T-helper 17 cell (primary cell): ENCODE measurements at places on chromosomes 7 and 10. TPM values are rescaled to one million over a fixed set of nuclear protein-coding genes. Genes with fewer than 3 reads are reported as not detected.

DNA sequence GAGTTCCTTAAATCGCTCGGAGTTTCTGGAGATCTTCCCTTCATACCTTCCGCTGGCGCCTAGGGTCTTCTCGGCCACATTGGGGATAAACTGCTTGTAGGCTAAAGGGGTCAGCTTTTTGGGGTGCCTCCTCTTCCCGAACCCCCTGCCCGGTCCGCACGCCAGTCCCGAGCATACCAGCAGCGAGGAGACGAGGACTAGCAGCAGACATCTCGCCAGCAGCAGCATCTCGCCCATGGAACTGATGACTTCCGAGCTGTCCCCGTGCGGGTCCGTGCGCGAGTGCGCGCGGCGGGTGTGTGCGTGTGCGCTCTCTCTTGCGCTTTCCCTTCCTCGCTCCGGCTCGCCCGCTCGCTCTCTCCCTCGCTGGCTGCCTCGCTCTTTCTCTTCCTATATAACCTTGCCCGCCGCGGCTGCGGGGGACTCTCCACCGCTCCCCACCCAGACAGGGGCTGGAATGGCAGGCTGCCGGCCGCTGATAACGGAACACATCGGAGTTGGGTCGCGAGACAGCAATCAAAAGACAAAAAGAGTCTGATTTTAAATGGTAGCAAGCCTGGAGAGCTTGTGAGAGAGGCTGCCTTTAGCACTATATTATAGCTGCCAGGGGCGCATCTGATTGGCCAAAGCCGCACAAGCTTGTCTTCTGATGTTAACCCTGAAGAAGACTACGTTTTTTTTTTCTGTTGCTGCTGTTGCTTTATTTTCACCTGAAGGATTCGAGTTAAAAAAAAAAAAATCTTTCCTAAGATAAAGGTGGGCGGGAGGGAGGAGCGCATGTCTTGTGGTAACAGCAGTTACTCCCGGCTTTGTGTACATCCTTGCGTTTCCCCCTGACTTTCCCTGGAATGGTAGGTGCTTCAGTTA is at the start of gene SHH:
TSS of gene SHH (minus strand) at position 569 of the 867 bp plus-strand sequence. CDS start at position 228, 341 bp downstream.
- no peak for DNase-seq

DNA sequence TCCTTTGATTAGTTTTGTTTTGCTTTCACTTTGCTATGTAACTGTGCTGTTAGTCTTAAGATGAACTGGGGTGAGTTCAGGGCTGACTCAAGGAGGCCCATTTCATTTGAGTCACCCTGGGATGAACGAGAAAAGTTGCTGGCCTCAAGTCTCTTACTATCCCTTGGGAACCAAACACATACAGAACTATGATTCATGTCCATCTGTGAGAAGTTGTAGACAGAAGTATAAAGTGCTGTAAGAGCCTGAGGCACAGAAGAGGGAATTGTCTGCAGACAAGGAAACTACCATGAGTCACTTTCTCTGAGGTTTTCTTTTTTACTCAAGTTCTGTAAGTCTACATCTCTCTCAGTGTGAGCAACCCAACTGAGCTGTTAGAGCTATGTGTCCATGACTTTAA is 179.8 kb upstream of the CSTF2T start:
- DNase-seq: no peak

- DNase-seq: no peak
Measured at GRCh38 chr7:150989456-150989855, 1.4 kb upstream of the NOS3 start.

DNA sequence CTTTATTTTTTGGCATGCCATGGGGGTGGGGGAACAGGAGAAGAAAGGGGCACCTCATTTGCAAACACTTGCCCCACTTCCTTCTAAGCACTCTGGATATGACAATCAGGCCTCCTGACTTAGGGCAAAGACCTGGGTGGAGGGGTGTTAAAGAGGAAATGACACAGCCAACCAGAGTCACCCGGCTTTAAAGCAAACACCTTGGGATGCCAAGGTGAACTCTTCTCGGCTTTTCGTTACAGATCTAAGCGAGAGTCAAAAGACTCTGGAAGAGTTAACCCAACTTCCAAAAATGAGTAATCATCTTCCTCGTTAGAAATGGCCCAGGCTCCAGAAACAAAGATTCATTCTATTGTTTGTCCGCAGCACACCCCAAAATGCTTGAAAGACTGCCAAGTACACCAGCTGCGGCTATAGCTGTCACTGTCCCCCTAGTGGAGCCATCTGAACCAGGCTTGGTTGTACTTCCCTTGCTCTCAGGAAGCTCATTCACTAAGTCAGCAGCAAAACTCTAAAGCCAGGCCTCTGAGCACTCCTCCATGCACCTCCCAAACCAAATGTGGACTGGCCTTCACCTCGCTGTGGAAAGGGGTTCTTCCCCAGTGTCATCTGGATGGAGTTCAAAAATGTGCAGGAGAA is 24.8 kb downstream of the FAM53B start:
- peak; percentile 55 for DNase-seq

DNA sequence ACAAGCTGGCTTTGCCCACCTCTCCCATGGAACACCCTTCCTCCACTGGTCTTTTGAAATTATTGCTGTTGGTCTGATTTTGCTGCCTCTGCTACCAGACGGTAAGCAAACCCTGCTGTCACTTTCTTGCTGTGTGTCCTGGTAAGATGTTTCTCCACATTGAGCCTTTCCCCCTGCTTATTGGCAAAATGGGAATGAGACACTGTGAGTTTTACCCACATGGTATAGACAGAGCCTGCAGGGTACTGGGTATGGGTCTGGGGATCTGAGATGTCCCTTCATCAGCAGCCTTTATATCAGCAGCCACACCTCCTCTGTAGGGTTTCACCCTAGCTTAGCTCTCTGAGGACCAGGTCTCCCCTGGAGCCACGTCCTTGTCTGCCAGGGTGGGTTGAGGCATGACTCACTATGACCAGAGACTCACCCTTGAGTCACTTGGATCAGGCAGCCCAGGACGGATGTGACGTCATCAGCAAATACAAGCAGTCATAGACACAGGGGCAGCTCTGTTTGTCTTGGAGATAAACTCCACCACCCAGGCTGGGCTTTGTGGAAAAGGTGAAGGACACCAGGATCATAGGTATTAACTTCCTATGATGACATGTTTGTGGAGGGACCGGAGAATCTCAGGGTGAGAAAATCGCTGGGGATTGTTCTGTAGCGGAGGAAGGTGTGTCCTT is 17.9 kb upstream of the BAIAP2L1 start:
- DNase-seq: no peak

- DNase-seq: no peak
Measured at GRCh38 chr10:95233377-95234034, 39.5 kb downstream of the ACSM6 start.

DNA sequence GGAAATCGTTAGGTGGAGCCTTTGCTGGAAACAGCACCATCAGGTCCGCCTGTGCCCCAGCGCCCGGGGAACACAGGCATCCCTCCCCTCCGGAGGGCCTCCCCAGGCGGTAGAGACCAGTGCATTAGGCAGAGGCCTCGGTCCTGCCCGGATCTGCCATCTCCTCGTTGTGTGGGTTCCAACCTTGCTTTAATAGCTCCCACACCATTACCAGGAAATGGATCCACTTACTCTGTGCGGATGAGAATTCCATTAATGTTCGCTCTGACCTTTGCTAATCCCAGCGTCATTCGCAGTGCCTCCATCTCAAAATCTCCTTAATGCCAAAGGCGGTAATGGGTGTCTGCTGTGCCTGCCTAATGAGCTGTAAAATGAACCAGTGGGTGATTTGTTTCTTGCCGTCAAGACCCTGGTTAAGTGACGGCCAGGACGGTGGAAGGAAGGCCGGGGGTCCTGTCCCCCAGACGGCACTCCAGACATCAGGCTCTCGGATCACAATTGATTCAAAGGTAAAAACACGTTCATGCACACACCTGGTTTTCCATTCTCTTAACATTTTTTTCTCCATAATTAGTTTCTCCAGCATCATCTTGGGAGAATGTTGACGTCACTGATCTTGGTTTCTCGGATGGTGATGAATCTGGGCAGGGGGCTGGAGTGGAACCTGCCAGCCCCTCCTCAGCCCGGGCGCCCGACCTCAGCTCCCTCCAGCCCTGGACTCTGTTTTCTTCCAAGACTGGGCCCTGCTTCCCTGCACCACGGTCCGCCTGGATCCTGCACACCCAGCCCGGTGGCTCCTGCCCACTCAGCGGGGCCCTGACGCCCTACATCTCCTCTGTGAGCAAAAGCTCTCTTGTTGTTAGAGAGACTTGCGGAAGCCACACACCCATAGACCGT is 22.8 kb upstream of the FAM20C start:
- no peak for DNase-seq

- no peak for DNase-seq
Measured at GRCh38 chr10:84193327-84193726, 1.0 kb upstream of the CDHR1 start.

DNA sequence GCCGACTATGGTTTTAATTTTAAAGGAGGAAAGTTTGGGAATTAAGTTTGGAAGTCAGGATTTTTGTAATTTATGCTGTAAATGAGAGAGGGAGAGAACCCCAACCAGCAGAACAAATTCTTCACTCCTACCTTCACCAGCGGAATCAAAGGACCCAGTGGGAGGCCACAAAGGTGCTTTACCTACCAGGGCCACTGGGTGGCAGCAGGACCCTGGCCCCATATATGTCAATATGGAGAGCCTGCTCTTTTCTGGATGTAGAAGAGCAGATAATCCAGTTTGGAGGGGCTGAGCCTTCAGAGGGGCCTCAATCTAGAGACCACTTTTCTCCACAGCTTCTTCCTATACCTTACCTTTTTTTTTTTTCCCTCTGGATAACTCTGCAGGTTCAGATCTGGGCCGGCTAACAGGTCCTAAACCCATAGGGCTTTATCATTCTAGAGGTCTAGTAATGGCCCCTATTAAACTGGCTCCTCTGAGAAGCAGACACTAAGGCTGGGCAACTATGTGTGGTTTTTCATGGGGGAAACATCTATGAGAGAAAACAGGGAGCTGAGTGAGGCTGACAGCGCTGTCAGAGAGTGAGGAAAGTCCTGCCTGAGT is 8.5 kb upstream of the SCD start:
- peak; percentile 51 for DNase-seq

DNA sequence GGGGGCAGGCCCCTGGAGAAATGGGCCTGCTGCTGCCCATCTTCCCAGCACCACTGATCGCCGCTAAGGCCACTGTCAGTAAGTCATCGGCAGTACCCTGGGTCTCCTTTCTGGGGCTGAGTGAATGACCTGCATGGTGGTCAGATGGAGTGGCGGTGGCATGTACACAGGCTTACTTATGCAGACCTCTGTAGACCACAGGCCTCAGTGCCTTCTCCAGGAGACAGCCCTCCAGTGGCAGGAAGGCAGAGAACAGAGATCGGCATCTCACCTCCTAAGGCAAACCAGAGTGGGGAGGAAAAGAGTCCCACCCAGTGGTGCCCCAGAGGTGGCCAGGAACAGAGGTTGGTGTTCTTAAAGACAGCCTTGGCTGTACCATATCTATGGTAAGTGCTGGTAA is 22.8 kb upstream of the LRRC4 start:
- DNase-seq: no peak

DNA sequence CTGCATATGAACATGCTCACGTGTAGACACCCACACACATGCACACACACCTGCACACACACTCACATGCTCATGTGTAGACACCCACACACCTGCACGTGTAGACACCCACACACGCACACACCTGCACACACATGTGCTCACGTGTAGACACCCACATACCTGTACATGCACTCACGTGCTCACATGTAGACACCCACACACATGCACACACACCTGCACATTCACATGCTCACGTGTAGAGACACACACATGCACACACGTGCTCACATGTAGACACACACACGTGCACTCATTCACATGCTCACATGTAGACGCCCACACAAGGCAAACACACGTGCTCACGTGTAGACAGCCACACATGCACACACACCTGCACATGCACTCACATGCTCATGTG is 275.8 kb downstream of the PTPRN2 start:
- no peak for DNase-seq

DNA sequence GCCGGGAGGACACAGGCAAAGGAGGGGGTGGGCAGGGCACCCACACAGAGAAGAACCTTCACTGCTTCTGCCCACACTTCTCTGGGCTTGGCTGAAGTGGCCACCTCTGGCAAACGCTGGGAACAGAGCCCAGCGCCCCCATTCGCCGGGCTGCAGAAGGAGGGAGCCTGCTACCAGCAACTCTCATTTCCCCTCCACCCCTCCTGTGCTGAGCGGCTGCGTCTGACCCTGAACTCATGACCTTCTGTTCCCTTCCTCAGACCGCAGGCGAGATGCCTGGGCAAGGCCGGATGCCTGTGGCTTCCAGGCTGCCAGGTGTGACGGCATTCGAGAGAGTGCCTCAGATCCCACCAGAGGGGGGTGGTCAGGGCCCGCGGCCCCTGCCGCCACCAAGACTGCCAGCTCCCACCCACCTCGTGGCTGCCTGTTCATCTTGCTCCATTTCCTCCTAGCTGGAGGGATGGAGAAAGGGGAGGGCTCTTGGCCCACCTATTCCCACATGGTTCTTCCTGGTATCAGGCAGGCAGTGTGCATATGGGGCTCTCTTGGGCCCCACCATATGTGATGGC is 19.8 kb downstream of the DNAJB12 start:
- DNase-seq: peak; percentile 83

DNA sequence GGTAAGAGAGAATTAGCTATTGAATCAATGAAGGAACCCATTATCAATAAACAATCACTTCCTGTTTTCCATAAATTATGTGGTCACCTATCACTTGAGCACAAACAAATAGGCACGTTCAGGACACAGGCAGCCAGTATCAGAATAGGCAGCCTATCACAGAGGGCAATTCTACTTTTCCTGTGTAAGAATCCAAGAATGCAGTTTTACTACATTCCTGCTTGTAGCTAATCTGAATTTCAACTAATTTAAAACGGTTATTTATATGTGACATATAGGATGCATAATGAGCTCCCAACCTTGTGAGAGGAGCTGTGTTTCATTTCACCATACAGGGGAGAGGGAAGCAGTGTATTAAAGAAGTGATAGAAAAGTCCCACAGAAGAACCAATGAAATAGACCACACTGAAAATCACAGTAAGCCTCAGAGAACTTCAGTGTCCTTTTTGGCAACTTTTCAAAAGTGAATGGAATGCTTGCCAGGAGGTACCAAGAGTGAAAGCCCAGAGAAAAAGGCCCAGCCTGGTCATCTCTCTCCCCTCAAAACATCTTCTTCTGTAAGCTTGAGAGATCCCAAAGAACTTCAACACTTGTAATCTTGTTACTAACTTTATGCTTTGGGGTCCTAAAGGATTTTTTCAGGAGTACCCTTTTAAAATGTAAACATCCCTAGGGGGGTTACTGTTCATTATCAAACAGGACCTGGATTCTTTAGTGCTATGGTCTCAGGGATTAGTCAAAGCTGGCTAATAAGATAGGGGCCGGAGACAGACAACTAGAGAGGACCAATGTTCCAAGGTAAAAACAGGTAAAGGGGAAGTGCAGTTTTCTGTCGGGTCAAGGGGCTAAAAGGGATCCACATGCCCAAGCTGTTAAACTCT is 1.3 kb downstream of the IMMP2L start:
- DNase-seq: no peak

- no peak for DNase-seq
Measured at GRCh38 chr7:7772397-7772821, 54.0 kb upstream of the RPA3 start.

- DNase-seq: no peak
Measured at GRCh38 chr7:24956021-24956420, 24.0 kb downstream of the OSBPL3 start.

GRCh38 chr10:79976999-79977398 is 28.1 kb upstream of the SFTPD start:
- DNase-seq: no peak

- DNase-seq: no peak
Measured at GRCh38 chr7:48296966-48297365, 125.7 kb downstream of the ABCA13 start.

GRCh38 chr10:71753091-71753959 is 20.0 kb downstream of the VSIR start:
- DNase-seq: no peak

The INA gene
- not detected for total RNA-seq

The GALNT17 gene
- total RNA-seq: not detected

The CEP55 gene
- 0.63 TPM for total RNA-seq

The LIPJ gene
- not detected for total RNA-seq

The CRHR2 gene
- total RNA-seq: not detected

The PSAP gene
- total RNA-seq: 235 TPM
